ENCODE measurements at places on chromosomes 5 and 9.

DNA sequence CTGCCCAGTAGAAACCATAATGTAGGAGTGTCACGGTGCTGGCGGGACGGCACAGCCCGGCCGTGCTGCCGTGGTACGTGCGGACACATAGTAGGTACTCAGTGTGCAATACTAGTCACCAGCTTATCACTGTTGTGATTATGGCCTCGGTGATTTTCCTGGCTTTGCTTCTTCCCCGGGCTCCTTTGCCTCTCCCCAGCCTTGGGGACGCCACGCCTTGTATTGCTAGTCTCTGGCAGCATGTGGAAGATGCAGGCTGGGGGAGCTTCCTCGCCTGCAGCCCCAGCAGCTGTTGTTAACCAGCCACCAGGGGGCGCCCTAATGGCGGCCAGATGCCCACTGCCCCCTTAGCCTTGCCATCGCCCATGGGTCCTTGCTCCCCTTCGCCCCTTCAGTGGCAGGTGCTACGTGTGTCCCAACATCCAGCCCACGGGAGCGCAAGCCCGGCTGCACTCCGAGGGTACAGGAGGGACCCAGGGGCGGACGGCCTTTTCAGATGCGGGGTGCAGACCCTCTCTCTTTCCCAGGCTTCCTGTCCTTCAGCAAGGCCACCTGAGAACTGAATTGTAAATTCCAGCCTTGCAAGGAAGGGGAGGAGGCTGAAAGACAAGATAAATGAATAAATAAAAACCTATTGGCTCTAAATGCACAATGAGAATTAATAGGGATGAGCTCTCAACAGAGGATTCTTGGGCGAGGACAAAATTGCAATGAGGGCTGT lies 8.0 kb downstream of the NTNG2 start:
- peak; percentile 39 for DNase-seq

GRCh38 chr5:159017786-159018185 lies 81.9 kb downstream of the EBF1 start:
- DNase-seq: no peak

DNA sequence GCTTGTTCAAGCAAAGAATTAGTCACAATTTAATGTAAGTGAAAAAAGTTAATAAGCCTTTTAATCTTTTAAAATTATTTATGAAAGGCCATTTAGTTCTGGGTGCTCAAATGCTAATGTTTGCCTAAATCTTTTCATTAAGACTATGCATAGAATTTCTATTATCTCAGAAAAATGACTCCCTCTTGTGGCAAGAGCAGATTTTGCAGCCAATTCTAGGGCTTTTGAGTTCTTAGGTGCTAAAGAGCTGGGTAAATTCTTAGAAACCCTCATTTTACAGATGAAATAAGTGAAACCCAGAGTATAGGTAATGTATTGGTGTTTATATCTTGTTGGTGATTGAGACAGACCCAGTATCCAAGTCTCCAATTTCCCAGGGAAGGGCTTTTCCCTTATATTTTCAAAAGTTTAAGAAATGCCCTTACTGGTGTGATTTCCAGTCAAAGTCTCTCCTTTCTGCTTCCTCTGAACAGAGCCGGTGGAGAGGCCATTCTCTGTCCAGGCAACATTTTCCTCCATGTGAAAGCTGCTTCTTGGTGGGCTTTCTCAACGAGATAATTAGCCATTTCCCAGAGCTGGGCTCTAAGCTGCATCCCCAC lies 24.1 kb upstream of the PCSK5 start:
- DNase-seq: no peak

- DNase-seq: no peak
These were observed 260.9 kb upstream of the TUT7 start for GRCh38 chr9:86614871-86615849.

GRCh38 chr5:2205596-2206226 lies 323.0 kb upstream of the IRX4 start:
- no peak for DNase-seq

- no peak for DNase-seq
These were observed 361.4 kb upstream of the RFX3 start for GRCh38 chr9:3887221-3887653.

GRCh38 chr5:31193591-31194467 lies at the start of gene CDH6:
Gene CDH6 (plus strand): TSS chr5:31193686. CDS start chr5:31267474, 73,788 bp downstream.
- no peak for DNase-seq

GRCh38 chr5:33008751-33009418 lies 297.8 kb downstream of the NPR3 start:
- DNase-seq: no peak

DNA sequence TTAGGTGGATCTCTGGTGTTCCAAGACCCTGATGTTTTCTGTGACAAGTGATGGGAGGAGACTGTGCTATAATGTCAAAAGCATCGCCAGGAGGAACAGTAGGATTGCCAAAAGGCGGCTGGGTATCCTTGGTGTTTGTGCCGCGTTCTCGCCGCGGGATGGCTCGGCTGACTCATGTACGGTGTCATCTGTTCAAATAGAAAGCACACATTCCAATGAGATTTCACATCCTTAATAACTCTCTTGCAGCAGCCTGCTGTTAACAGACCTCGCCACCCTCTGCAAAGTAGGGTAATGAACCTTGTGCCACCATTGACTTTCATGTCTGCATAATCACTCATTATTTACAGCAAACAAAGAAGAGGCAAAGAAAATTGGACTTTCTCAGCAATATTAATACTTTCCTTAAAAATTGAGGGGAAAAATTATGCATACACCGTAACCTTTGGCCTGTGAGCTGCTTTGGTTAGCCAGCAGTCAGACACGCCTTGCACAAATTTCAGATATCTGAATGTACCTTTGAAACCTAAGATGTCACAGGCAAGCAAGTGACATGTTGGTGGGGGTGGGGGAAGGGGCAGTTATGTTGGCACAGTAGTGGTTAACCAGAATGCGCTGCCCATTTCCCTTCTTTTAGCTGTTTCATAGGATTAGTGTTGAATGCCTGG lies 289.4 kb downstream of the EFNA5 start:
- DNase-seq: no peak

- DNase-seq: peak; percentile 44
These were observed 29.0 kb downstream of the PTGES2 start for GRCh38 chr9:128098297-128099230.

- no peak for DNase-seq
These were observed 189.3 kb downstream of the DEPDC1B start for GRCh38 chr5:60510663-60511062.

DNA sequence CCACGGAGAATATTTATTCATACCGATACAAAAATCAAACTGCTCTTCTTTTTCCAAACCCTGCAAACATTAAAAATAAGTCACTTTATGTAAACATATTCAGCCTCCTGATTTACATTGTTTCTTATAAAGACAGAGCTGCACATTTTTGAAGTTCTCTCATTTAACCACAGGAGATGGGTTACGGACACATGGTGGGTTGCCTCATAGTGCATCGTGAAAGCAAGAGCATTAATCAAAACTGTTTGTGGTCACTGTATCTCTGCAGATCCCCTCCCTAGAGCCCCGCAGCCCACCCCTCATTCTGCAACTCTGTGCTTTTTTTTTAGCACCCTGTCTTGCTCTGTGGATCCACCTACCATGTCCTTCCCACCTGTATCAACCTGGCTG lies 43.3 kb upstream of the EQTN start:
- no peak for DNase-seq

GRCh38 chr9:91680998-91681397 lies 257.4 kb upstream of the NFIL3 start:
- DNase-seq: no peak

GRCh38 chr5:156815988-156816599 lies 34.0 kb upstream of the PPP1R2B start:
- DNase-seq: no peak

- DNase-seq: no peak
These were observed 64.7 kb upstream of the LPAR1 start for GRCh38 chr9:111102793-111103464.

- DNase-seq: no peak
These were observed 289.1 kb downstream of the EBF1 start for GRCh38 chr5:158810615-158811014.

- DNase-seq: no peak
These were observed 268.6 kb downstream of the CDH10 start for GRCh38 chr5:24376210-24376609.

GRCh38 chr5:3604501-3604900 lies 8.9 kb downstream of the IRX1 start:
- no peak for DNase-seq

DNA sequence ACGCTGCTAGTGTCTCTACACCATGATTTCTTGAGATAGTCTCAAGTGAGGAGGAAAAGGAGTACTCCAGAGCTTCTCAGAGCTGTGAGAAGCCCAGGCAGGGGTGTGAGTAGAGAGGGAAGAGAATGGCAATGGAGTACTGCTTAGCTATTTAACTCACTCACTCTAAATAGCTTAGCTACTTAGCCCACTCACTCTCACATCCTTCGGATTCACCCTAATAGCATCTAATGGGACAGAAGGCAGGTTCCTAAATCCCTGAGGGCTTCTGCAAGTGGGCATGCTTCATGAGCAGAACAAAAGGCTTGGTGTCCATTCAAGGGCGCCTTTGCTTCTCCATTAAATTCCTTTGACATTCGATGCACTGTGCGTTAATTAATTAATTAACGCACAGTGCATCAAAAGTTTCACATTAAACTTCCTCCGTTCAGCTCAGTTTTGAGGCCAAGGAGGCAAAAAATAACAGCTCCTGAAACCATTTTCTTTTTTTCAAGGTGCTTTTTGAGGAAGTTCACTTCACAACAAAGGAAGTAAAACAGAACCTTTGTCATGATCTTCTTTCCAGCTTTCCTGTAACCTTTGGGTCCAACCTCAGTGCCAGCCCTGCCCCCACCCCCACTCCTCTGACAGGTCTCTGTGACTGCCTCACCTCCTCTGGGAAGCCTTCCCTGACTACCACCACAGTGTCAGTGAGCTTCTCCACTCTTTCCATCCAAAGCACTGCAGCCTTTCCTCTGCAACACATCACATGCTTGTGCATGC lies 294.0 kb downstream of the SEC61B start:
- no peak for DNase-seq

GRCh38 chr5:133994297-133994989 lies 10.3 kb downstream of the VDAC1 start:
- DNase-seq: no peak

DNA sequence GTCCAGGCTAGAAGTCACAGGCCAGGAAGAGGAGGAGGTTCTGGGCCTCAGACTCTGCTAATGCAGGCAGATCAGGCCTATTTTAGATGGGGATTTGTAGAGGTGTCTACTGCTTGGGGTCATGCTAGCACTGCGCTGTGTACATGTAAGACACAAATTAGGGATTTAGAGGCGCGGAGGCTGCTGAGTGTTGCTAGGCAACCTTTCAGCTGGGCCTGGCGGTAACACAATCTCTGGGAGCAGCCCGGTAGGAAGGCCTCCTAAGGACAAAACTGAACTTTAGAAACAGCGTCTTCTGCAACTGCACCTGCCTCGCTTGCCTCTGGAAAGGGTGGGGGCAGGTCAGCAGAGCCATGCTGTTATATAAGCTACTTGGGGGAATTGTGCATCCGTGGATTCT lies 147.9 kb downstream of the MACROH2A1 start:
- DNase-seq: no peak

- no peak for DNase-seq
These were observed 10.4 kb downstream of the RFX3 start for GRCh38 chr9:3515405-3515804.

DNA sequence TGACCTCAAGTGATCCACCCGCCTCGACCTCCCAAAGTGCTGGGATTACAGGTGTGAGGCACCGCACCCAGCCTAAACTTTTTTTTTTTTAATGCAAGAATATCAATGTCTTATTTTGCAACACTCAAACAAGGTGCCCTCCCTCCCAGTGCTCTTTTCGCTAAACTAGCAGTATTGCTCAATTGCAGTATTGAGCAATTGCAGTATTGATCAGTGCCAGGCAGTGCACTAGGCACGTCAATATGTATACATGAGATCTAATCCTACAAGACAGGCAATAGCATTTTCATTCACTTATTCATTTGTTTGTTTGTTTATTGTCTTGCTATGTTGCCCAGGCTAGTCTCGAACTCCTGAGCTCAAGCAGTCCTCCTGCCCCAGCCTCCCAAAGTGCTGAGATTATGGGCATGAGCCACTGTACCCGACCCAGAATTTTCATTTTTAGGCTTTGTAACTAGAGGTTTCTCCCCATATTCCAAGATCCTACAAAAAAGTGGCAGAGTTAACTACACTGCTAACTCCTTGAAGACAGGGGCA lies 94.5 kb downstream of the TTLL11 start:
- DNase-seq: no peak

DNA sequence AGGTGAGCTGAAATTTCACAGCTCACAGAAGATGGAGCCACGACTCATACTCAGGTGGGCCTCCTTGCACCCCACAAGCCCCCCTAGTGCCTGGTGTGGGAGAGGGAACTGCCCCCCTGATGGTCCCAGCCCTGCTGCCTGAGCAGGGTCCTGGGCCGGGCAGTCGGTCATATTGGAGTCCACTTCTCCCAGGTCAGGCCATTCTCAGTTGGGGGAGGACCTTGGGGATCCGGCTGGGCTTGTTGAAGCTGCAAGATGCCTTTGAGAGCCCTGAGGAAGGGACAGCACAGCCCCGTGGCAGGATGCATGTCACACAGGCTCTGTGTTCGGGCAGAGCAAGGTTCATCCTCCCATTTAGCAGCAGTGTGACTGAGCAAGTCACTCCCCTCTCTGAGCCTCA lies 56.6 kb downstream of the ERGIC1 start:
- DNase-seq: no peak

DNA sequence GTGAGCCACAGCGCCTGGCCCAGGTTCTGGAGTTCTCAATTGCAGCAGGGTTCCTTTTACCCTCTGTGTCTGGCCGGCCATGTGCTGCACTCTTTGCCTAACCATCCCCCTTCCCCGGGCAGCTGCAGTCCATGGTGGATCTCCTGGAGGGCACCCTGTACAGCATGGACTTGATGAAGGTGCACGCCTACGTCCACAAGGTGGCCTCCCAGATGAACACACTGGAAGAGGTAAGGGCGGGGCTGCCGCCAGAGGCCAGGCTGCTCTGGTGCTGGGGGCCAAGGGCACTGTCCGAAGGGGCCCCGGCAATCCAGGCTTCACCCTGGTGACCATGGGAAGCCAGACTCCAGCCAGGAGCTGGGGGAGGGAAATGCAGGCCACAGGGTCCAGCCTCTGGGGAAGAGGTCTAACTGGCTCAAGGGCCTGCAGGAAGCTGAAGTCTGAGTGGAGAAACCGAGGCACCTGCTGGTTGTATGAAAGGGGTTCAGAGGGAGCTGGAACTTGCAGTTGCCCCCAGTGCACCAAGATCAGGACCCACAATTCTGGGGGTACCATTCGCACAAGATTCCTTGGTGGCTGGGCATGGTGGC lies 18.1 kb downstream of the OLFML2A start:
- no peak for DNase-seq

DNA sequence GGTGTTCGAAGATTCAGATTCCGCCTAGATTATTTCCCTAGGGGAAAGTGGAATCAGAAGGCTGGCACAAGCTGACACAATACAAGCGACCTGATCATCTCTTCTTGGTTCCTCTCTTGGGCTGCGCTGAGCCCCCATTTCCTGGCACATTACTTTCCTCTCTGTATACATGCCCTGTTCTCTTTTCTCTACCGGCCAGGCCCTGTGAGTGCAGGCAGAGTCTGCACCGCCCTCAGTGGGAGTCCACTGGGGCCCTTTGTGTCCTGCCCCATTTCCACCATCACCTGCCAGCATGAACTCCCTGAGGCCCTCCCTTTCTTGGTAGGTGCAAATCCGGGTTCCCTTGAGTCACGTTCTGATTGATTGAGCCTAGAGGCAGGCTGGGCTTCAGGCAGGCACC lies 287.9 kb downstream of the MSX2 start:
- DNase-seq: no peak

GRCh38 chr5:143605403-143606005 lies 202.0 kb upstream of the NR3C1 start:
- no peak for DNase-seq

Data from activated CD8-positive, alpha-beta memory T cell treated with anti-CD3 and anti-CD28 coated beads for 1 hour (primary cell).